ENCODE measurements at places on chromosomes 2 and 18.

GRCh38 chr2:113407446-113408099 lies 29.9 kb upstream of the ZNG1B start:
- DNase-seq = no peak

DNA sequence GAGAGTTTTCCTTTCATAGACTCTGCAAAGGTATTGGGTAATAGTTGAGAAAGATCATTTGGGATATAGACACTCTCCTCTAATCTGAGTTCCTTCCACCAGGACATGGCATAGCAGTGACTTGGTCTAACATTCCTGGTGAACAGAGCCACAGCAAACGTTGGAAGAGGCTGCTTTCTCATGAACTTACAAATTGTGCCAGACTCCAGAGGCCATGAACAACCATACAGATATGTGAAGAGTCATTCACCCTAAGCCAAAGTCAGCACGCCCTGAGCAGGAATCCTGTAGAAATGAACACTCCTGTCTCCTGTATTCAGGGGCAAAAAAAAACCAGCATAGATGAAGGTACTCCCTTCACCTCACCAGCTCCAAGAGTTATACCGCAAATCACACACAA lies 152.8 kb downstream of the TMEM18 start:
- no peak for DNase-seq

GRCh38 chr2:17672583-17673317 lies 80.9 kb downstream of the SMC6 start:
- no peak for DNase-seq

GRCh38 chr18:38297910-38298309 lies 732.3 kb upstream of the CELF4 start:
- DNase-seq = no peak

DNA sequence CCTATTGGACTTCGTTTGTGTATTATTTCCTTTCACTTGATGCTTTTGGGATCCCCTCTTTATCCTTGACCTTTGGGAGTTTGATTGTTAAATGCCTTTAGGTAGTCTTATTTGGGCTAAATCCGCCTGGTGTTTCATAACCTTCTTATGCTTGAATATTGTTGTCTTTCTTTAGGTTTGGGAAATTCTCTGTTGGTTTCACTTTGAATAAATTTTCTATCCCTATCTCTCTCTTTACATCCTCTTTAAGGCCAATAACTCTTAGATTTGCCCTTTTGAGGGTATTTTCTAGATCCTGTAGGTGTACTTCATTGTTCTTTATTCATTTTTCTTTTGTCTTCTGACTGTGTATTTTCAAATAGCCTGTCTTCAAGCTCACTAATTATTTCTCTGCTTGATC lies 354.7 kb downstream of the PARD3B start:
- DNase-seq = no peak

DNA sequence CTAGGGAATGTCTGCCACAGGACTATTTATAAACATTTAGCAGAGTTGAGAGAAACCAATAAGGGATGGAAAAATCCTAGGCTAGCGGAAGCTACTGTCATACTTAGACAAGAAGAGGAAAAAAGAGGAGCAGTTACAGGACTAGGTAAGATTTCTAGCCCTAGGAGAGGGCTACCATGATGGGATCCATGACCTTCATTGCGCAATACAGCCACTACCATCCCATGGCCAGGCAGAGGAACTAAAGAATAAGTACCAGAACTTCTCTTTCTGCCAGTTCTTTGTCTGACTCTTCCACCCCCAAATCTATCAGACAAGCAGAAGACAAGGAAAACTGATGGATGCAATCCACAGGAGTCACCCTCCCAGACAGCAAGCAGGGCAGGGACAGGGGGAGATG lies 417.0 kb upstream of the CHST9 start:
- no peak for DNase-seq

DNA sequence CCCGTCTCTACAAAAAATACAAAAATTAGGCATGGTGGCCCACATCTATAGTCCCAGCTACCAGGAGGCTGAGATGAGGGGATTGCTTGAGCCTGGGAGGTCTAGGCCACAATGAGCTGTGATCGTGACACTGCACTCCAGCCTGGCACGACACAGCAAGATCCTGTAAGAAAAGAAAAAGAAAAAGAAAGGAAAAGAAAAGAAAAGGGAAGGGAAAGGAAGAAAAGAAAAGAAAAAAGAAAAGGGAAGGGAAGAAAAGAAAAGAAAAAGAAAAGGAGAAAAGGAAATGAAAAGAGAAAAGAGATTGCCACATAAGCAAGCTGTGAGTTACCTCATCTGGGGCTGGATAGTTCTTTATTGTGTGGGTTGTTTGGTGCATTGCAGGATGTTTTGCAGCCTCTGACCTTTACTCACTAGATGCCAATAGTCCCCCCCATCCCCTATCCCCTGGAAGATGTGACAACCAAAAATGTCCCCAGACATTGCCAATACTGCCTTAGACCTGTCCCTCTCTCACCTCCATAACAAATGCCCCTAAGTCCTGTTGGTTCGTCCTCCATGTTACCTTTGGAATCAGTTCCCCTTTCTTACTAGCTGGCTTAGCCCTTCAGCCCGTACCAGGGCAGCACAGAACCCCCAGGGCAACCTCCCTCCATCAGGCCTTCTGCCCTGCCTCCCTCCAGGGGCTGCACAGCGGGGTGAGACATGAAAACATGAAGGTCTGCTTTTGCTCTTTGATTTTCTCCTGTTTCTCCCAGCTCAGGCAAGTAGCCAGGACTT lies 8.9 kb downstream of the ASPRV1 start:
- no peak for DNase-seq

- no peak for DNase-seq
Observed at GRCh38 chr18:5197032-5197434, at the start of gene AKAIN1. AKAIN1 (minus strand) TSS chr18:5197257; CDS start chr18:5197053, 204 bp downstream.

- no peak for DNase-seq
Observed at GRCh38 chr2:196253116-196253480, 81.7 kb upstream of the STK17B start.

DNA sequence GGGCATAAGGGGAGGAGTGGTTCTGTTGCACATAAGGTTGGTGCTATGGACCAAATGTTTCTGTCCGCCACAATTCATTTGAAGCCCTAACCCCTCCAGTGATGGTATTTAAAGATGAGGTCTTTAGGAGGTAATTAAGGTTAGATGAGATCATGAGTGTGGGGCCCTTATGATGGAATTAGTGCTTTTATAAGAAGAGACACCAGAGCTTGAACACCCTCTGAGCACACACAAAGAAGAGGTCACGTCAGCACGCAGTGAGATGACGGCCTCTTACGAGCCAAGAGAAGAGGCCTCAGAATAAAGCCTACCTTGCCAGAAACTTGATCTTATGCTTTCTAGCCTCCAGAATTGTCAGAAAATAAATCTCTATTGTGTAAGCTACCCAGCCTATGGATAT lies 386.4 kb upstream of the CYRIA start:
- DNase-seq = no peak

DNA sequence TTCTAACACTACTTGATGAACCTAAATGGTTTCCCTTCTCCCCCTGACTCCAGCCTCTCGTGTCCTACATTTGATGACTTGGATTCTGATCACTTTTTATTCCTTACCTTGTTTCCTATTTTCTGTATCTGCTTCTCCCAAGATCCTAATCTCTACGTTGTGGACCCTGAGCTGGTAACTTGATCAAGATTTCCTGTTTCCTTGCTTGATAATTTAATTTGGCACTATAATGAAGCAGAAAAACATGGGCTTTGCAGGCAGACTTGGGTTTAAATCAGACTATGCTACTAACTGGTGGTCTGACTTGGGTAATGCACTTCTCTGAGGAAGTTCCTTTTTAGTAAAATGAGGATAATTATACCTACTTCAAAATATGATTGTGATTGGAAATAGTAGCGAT lies 11.7 kb upstream of the FBXO11 start:
- DNase-seq = no peak

- DNase-seq = no peak
Observed at GRCh38 chr2:23554054-23554697, 169.2 kb downstream of the KLHL29 start.

- no peak for DNase-seq
Observed at GRCh38 chr2:74632209-74632938, 15.8 kb downstream of the M1AP start.

DNA sequence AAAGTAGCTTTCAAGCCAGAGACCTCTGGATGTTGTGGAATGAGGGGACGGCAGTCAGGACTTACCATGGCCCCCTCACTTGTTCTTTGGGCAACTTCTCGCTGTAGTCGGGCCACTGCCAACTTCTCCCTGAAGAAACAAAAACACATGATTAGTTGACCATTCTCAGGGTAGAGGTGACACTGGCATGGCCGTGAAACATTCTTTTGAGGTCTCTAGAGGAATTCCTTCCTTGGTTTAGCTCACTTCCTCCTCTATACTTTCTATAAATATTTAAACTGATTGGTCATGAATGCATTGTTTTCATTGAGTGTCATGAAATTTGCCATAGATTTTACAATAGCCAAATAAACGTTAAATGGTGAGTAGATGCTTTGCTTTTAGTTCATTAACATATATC lies 354.6 kb downstream of the NCKAP5 start:
- no peak for DNase-seq

DNA sequence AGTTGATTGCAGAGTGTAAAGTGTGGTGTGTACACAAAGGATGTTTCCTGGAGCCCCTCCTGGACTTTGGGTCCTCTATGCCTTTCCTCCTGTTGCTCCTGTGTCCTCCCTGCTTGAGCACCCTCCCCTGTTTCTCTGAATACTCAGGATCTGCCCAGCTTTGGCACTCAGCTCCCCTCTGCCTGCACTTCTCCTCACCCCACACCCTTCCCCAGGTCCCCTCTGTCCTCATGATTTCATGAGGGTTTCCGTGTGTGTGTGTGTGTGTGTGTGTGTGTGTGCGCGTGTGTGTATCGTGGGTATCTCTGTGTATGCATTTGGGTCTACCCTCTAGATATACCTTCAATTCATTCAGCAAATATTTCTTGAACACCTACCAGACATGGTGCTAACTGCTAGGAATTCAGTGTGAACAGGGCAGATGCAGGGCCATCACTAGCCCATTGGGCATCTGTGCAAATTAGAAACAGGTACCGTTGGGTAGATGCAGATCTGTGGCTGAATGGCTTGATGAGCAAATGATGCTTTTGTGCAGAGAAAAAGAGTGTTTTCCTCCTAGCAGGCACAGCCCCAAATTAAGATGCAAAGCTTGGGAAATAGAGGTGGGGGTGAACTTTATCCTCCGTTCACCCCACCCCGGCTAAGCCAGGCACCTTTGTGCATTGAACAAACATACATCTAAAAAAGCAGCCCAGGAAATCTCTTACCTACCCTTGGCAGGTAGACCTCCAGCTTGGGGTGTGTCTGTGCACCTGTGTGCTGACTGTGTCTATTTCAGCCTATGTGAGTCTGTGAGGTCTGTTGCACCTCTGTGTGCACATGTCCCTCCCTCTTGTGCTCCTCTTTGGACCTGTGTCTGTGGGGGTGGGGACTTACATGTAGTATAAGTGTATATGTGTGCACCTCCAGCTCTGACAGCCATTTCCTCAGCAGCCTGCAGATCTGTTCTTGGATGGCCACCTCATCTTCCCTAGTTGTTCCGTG lies 60.0 kb upstream of the EPAS1 start:
- DNase-seq = no peak

- no peak for DNase-seq
Observed at GRCh38 chr2:106932644-106933043, 46.7 kb upstream of the ST6GAL2 start.

GRCh38 chr2:187008111-187008510 lies 159.1 kb upstream of the ZSWIM2 start:
- no peak for DNase-seq

GRCh38 chr2:20015482-20016083 lies 3.1 kb upstream of the MATN3 start:
- no peak for DNase-seq

DNA sequence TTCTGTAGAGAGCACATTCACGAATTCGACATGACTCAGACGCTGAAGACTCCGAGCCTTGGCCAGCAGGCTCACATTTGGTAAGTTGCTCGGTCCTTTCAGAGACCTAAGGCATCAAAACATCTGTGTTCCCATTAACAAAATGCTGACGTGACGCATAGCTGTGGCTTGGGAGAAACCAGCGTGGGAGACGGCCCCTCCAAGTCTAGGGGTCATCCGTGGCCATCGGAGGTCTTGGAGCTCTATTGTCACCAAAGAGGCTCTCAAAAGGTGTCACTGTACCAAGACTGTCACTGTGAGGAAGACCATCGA lies 14.9 kb downstream of the FBLN7 start:
- no peak for DNase-seq

GRCh38 chr18:80184243-80184772 lies 63.0 kb downstream of the PARD6G start:
- DNase-seq = no peak

GRCh38 chr2:143468341-143468888 lies 339.2 kb downstream of the ARHGAP15 start:
- no peak for DNase-seq

GRCh38 chr2:218891275-218892135 lies 10.9 kb downstream of the WNT10A start:
- DNase-seq = no peak

DNA sequence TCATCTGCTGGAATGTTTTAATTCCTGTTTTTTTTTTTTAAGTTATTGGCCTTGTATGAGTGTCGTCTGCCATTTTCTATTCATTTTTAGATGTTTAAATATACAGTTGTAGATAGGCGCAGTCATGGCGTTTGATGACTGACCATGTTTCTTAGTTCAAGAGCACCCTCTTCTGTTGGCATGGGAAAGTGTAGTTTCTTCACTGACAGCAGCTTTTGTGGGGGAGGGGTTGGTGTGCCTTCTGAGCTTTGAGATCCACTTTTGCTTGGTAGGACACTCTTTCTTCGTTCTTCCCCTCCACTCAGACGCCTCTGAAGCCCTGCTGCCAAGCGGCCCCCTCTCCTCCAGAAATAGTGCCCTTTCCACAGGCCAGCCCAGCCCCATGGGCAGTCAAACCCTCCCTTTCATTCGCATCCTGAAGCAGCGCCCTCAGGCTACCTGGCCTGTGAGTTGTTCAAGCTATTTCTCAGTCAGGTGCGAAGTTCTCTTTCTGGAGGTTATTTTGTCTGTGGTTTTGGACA lies 492.0 kb downstream of the TNS1 start:
- DNase-seq = no peak

- no peak for DNase-seq
Observed at GRCh38 chr2:206700156-206700555, 18.0 kb downstream of the DYTN start.

DNA sequence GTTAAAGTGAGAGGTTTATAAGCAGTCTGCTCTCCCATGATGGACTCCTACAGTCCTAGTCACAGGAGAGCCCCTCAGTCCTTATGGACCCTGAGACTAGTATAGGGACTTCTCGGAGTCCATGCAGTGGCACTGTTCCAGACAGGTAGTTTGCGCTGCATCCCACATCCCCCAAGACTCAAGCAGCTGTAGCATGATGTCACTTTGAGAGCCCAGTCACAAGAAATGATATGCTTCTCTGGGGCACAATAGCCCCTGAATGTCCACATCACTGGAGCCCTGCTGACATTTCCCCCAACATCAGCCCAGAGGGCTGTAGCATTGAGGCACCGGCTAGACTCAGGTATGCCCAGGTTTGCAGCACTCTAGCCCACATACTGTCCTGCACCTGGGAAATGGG lies 220.1 kb downstream of the OTX1 start:
- no peak for DNase-seq

DNA sequence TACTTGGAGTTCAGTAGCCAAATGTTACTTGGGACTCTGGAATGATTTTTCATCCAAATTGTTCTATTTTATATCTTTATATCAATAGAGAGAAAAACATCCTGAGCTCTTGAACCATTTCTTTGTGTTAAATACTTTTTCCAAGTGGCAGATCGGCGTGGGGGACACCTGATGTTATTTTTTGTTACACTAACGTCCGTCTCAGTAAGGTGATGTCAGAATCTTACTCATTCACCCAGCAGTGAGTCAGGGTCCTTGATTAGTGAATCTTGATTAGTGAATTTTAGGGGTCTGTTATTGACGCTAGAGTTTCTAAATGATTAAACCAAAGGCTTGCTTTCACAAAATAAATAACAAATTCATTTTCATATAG lies 1.7 kb downstream of the MIB1 start:
- no peak for DNase-seq

Data from stimulated activated CD8-positive, alpha-beta memory T cell treated with anti-CD3 and anti-CD28 coated beads, Interleukin-7, amount 100 ng/mL, for 1 hour (primary cell).